ENCODE measurements at places on chromosomes 13 and 19.

DNA sequence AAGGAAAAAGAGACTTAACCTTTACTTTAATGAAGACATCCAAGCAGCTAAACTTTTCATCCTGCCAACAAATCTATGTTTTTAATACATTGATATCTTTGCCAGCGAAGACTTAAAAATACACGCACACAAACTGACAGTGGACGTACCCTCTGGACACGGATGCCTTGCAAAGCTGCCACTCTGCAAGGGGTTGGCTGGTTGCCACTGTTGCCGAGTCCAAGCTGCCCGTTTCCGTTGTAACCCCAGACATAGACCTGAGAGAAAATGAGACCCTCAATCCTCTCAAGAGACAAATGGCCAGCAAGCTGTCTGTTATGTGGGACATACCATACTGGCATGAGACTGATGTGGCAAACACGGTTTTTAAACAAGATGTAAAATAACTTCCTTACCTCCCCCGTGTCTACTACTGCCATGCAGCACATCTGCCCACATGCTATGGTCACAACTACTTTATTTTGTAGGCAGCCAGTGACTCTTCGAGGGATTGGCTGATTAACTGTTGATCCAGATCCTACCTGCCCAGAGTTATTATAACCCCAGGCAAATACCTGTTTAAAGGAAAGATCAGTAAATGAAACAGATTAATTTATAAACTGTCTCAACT lies 21.2 kb downstream of the RCBTB2 start:
- DNase-seq = no peak

GRCh38 chr19:1062387-1063029 lies 4.5 kb upstream of the ARHGAP45 start:
- no peak for DNase-seq

- no peak for DNase-seq
Measured at GRCh38 chr13:44651724-44652123, 75.6 kb upstream of the TSC22D1 start.

DNA sequence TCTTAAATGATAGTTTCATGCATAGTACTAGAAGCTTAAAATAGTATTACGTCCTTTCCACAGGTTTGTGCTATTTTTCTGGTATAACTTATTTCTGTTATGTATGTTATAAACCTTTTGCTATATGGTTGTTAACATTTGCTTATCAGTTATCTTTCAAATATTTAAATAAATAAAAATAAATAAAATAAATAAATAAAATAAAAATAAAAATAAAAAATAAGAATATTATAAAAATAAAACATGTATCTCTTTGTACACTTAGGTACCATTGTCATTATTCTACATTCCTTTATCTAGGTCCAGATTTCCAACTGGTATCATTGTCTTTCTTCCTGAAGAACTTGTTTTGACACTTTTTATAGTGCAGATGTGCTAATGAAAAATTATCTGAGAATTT lies 1310.4 kb upstream of the SLC10A2 start:
- DNase-seq = no peak

GRCh38 chr19:56900573-56901097 lies 60.1 kb upstream of the PEG3 start:
- no peak for DNase-seq

Data from stimulated activated CD8-positive, alpha-beta memory T cell treated with anti-CD3 and anti-CD28 coated beads, Interleukin-12 subunit alpha, Interleukin-12 subunit beta, amount 100 ng/mL, for 1 hour (primary cell).